NCI-H526 (cell line): ENCODE measurements at places on chromosomes 1 and 21.

- DNase-seq, result no peak
These were observed 24.9 kb downstream of the CSMD2 start for GRCh38 chr1:34140011-34140676.

GRCh38 chr1:12383001-12383400 lies 153.2 kb downstream of the VPS13D start:
- DNase-seq, result no peak

- DNase-seq, result no peak
These were observed 42.1 kb upstream of the KIAA0040 start for GRCh38 chr1:175234639-175235038.

DNA sequence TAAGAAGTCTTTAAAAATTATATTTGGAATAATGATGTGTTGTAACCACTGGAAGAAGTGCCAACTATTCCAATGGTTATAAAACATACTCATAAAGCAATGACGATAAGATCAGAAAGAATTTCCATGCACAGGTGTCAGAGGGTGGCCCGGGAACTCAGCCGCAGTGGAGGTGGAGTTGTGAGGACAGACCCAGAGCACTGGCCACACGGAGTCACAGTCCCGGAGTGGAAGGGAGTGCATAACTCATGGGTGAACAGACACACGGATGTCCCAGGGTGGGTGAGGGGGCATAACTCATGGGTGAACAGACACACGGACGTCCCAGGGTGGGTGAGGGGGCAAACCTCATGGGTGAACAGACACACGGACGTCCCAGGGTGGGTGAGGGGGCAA lies 2.5 kb downstream of the KRTAP10-4 start:
- no peak for DNase-seq

- DNase-seq, result no peak
These were observed 11.6 kb downstream of the SARS1 start for GRCh38 chr1:109225308-109225707.
